NCI-H1092 (cell line): ENCODE measurements at places on chromosomes 3 and 15.

DNA sequence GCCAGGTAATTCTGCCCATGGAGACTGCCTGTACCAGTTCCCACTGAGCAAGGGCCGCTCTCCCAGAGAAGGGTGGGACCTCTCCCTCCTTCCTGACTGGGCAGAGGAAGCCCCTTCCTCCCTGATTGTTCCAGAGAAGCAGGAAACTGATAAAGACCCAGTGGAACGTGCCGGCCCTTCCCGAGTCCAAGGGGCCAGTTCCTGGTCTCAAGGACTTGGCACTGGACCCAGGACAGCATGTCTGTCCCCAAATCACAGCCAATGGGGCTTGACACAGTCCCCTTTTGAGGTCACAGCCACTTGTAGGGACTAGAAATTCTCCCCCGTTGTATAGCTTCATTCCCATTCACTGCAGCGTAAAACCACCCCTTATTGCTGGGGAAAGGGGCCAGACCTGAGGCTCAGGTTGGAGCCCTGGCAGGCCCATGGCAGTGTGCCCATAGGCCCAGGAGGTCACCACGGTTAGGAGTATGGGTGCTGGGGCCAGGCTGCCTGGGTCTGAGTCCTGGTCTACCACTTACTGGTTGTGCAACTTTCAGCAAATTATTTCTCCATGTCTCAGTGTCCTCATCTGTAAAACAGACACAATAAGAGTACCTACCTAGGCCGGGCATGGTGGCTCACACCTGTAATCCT is 18.1 kb downstream of the CSRNP1 start:
- DNase-seq, result no peak

- DNase-seq, result no peak
Measured at GRCh38 chr3:186719945-186720739, 3.0 kb downstream of the KNG1 start.

GRCh38 chr15:99213187-99213811 is 36.1 kb downstream of the TTC23 start:
- peak; percentile 0 for DNase-seq

- no peak for DNase-seq
Measured at GRCh38 chr3:18258492-18258891, 166.6 kb downstream of the SATB1 start.

GRCh38 chr3:131277836-131278497 is 103.6 kb upstream of the NUDT16 start:
- no peak for DNase-seq

DNA sequence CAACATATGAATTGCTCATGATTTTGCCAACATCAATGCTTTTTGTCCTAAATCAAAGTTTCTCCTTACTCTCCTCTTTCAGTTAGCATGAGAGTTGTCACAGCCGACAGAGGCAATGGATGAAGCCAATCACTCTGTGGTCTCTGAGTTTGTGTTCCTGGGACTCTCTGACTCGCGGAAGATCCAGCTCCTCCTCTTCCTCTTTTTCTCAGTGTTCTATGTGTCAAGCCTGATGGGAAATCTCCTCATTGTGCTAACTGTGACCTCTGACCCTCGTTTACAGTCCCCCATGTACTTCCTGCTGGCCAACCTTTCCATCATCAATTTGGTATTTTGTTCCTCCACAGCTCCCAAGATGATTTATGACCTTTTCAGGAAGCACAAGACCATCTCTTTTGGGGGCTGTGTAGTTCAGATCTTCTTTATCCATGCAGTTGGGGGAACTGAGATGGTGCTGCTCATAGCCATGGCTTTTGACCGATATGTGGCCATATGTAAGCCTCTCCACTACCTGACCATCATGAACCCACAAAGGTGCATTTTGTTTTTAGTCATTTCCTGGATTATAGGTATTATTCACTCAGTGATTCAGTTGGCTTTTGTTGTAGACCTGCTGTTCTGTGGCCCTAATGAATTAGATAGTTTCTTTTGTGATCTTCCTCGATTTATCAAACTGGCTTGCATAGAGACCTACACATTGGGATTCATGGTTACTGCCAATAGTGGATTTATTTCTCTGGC is 2.5 kb downstream of the OR4F6 start:
- no peak for DNase-seq

DNA sequence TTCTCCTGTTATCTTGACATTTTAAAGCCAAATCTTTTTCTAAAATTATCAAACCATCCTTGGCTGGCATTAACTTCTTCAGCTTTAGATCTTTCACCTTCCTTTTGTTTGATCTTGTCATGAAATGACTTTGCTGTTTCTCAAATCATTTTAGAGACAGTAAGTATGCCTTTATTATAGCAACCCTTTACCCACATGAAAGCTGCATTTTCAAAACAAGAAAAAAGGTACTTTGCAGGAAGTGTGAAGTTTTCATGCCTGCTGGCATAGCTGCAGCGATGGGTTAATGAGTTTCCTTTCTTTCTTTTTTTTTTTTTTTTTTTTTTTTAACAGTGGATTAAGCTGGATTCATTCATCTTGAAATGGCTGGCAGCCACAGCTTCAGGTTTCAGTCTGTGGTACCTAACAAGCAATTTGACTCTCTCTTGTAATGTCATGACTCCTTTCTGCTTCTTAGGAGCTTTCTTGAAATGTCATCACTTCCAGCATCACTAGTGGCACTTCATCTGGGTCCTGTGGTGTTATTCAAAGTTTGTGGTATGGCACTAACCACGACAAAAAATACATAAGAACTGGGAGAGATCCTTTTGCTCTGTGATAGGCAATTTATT is 18.8 kb downstream of the SLC25A26 start:
- DNase-seq, result no peak

GRCh38 chr3:83302091-83302490 is 1540.6 kb upstream of the GBE1 start:
- DNase-seq, result no peak
